ENCODE measurements at places on chromosomes 16 and 17.
A peak's percentile ranks its signal among the peaks of the same experiment; 100 is the strongest.

GRCh38 chr16:64416216-64417005, 705.5 kb downstream of the CDH11 start:
- no peak for DNase-seq

DNA sequence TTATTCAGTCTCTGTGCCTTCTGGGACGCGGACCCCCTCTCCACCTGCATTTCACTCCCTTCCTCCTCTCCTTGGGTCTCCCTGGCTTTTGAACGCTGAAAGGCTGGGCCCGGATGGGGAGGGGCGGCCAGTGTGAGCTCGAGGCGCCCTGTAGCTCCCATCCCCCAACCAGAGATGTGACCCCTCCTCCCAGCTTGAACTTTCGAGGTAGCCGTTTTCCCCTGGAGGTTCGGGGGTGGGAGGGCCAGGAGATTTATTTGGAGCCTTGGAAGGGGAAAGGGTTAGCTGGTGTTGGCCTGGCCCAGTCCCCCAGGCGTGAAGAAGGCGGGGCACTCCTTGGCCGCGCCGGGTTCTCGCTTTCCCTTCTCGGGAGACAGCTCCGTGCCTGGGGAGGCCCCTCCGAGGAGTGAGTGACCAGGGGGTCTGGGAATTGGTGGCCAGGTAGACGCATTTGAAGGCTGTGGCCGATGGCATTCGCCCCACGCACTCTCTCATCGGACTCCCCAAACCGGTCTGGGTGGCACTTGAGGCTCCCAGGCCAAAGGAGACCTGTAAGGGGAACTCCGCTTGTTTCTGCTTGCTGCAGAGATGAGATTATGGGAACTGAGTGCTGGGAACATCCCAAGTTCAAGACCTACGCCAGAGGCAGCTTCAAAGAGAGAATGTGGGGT, 942 bp downstream of the LDAF1 start:
- DNase-seq: peak; percentile 24

DNA sequence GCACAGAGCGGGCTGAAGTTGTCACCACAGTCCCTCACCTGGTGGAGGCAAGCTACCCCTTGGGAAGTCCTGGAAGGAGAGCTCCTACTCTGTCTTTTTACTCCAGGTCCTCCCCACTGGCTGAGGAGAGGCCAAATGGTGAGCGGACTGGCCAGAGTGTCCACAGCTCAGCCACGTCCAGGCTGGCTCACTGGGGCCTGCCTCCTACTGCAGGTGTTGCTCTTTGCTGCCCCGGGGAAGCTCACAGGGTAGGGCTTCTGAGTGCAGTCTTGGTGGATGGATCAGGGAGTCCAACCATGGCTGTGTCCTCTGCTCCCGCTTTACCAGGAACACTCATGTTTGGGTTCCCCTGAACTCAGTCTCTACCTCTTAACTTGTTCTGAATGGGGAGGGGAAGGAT, 2.7 kb downstream of the B9D1 start:
- DNase-seq: no peak

DNA sequence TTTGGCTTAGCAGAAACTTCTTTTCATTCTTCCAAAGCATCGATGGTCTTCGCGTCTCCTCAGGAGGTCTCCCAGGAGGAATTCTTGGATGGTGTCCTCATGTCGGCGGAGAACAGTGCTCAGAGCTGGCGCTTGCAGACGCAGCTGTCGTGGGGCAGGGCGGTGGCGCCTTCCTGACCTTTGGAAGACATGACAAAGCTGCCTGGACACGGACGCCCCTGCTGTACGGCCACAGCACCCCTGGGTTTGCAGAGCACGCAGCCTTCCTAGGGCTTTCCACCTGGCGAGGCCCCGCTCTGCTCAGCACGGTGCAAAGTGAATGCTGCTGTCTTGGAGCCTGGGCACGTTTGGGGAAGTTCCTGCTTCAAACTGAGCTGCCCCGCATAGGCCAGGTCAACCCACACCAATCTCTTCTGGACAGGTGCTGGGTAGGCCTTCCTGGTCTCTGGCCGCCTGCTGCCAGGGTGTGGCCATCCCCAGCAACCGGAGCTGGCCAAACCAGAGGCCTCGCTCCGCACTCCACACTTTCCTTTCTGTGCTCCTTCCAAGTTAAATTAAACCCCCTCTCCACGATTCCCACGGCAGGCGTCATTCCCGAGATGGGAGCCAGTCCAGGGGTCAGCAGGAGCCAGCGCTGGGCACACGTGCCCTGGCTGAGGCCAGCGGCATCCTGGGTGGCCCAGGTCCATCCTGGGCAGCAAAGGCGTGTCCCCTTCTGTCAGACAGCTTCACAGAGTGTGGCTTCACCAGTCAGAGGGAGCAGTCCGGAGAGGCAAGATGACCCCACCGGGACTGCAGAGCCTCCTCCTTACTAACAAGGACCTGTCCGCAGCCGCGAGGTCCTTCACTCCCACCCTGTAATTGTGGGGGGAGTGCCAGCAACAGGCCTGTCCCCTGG, 15.0 kb upstream of the KREMEN2 start:
- DNase-seq: no peak

- no peak for DNase-seq
Observed at GRCh38 chr17:32777436-32777835, 99.5 kb downstream of the MYO1D start.

DNA sequence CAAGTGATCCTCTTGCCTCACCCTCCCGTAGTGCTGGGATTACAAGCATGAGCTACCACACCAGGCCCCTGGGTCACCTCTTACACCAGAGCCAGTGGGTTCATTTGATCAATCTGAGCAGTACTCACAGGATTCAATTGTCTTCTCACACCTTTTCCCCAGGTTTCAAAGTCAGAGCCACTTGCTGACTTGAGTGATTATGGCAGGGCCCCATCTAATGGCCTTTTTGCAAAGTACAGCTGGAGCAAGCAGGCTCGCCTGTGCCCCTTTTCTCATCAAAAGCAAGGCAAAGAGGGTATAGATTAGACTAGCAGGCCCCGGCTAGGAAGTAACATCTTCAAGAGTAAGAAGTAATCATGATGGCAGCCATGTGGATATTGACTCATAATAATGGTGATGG, 114.8 kb upstream of the NOL11 start:
- DNase-seq: no peak

GRCh38 chr17:19716108-19717030, at the start of gene SLC47A2:
SLC47A2 (minus strand) TSS chr17:19716584; CDS start chr17:19716555, 29 bp downstream.
- no peak for DNase-seq

Data from omental fat pad (tissue), 4 donors.